IMR-90 (cell line): ENCODE measurements at places on chromosomes 16 and 17. TPM values are rescaled to one million over a fixed set of nuclear protein-coding genes. Genes with fewer than 3 reads are reported as not detected.

C16orf92 gene
- total RNA-seq, result not detected in 2 replicates

SLC46A1 gene
- total RNA-seq, result 2.7 and 2.8 TPM in 2 replicates

OR1D2 gene
- not detected in 2 replicates for total RNA-seq

CD7 gene
- total RNA-seq, result not detected in 2 replicates

PNMT gene
- not detected in 2 replicates for total RNA-seq

KCNAB3 gene
- total RNA-seq, result 0.36 and 0.56 TPM in 2 replicates

YWHAE gene
- 358 and 964 TPM in 2 replicates for total RNA-seq

TCF25 gene
- 119 and 127 TPM in 2 replicates for total RNA-seq

CFDP1 gene
- total RNA-seq, result 15.6 and 32.5 TPM in 2 replicates

KATNB1 gene
- total RNA-seq, result 10.9 and 14.2 TPM in 2 replicates

GRCh38 chr16:87426423-87427215 is 34.5 kb downstream of the MAP1LC3B start:
- DNase-seq, result no peak

GRCh38 chr17:40696651-40697072 is 6.9 kb downstream of the KRT24 start:
- DNase-seq, result no peak

DNA sequence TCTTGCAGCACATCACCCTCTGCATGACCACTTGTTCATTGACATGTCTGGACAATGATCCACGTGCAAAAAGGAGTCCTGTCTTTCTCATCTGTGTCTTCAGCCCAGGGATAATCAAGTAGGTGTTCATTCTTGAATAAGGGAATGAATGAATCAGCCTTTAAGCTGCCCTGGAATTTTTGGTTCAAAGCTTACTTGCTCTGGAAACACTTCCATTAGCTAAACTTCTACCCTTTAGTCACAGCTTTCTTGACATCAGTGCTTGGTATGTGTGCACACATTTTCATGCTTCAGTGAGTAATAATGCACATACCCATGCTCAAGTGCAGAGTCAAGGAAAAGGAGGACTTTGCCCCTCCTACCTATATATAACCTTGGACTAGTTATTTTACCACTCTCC is 103.0 kb upstream of the CDH13 start:
- no peak for DNase-seq

GRCh38 chr17:10156948-10157607 is 41.3 kb downstream of the GAS7 start:
- no peak for DNase-seq

- DNase-seq, result no peak
Measured at GRCh38 chr16:53629607-53630312, 73.9 kb downstream of the RPGRIP1L start.

DNA sequence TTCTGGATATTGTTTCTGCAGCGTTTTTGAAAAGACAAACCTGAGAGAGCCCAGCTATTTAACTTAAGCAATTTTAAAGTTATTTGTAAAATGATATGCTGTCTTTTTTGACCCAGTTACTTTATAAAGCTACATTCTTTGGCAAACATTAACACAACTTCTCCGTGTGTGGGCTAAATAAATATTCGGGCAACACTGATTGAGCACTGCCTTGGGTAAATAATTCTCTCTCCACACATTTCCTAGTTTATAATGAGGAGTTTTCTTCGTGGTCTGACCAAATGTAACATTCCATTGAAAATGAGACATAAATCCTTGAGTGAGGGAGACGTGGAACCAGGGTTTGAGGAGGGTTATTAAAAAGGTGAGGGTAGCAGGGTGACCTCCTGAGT is 142.8 kb downstream of the WWOX start:
- DNase-seq, result no peak

GRCh38 chr16:4651827-4652226 is 27.2 kb downstream of the MGRN1 start:
- DNase-seq, result no peak

GRCh38 chr16:15773968-15774367 is 82.9 kb downstream of the MYH11 start:
- no peak for DNase-seq

DNA sequence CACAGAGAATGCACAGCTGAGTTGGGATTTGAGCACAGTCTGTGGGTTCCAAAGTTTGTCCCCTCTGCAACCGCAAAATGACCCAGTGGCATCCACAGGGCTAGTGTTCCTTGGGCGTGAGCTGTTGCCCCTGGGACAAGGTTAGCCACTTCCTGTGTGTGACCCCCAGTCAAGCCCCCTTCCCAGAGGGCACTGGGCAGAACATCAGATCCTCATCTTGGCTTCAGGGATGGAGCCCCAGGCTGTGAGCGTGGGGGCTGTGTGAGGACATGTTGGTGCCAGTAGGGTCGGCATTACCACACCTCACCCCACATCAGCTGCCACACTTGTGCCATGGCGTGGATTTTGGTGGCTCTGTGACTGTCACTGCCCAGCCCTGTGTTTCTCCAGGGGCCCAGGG is 55.3 kb downstream of the USP22 start:
- DNase-seq, result no peak

DNA sequence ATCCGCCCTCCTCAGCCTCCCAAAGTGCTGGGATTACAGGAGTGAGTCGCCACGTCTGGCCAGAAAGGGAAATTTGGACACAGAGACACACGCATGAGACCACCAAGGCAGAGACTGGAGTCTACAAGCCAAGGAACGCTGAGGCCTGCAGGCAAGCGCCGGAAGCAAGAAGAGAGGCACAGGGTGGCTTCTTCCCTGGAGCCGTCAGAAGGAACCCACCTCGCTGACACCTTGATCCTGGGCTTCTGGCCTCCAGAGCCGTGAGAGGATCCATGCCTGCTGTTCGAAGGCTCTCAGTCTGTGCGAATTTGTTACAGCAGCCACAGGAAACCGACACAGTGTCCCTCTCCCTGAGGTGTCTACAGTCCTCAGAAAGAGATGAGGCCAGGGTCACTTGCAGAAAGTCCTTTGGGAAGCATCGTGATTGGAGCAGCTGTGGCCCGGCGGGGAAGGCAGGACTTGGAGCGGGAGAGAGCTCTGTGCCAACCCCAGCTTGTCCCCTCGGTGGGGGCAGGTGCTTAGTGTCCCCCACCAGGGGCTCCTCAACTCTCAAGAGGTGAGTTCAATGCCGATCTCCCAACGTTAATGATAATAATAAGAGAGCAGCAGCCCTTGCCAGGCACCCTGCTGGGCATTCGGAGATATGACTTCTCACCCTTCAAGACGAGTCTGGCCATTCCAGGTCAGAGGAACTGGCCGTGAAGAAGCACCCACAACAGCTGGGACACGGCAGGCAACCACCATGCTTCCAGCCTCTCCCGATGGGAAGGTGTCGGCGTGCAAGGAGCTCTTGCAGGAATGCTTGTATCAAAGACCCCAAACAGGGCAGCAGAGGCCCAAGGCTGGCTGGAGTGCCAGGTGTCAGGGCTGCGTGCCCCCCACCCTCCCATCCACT is 68.4 kb upstream of the TNRC6C start:
- no peak for DNase-seq

- no peak for DNase-seq
Measured at GRCh38 chr17:71933306-71933705, 187.5 kb upstream of the SOX9 start.

DNA sequence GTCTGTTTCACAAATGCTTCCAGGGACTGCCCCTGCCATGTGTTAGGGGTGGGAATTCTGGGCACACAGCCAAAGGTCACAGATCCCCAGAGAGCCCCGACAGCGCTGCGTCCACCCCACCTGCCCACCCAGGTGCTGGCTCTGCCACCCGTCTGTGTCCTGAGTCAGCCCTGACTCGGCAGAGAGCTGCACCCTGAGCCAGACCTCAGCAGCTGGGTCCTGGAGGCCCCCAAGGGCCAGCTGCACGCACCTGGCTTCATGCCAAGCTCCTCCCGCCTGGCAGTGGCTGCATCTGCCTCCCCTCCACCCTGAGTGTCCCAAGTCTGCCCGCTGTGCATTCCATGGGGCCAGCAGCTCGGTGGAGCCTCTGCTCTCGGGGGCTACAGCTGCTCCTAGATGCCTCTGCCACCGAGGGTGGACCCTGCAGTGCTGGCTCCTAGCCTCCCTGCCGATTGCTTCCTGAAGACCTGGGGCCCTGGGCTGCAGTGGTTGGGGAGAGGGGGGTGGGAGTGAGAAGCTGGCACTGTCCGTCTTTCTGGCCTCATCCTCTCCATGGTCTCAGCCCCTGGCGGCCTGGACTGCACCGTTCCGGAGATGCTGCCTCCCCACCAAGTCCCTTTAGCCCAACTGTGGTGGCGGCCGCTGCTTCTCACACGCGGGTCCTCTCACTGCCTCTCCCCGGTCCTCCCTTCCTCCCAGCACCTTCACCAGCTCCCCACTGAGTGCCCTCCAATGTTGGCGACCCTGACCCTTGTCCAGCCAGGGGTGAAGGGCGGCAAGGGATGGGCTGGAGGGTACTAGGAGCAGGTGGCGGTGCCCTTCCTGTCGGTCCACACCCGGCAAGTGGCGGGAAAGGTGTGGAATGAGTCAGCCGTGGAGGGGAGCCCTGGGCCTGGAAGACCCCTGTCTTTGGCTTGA is 3.0 kb downstream of the SECTM1 start:
- peak; percentile 67 for DNase-seq

- DNase-seq, result no peak
Measured at GRCh38 chr17:73785958-73786743, 141.9 kb upstream of the SDK2 start.

DNA sequence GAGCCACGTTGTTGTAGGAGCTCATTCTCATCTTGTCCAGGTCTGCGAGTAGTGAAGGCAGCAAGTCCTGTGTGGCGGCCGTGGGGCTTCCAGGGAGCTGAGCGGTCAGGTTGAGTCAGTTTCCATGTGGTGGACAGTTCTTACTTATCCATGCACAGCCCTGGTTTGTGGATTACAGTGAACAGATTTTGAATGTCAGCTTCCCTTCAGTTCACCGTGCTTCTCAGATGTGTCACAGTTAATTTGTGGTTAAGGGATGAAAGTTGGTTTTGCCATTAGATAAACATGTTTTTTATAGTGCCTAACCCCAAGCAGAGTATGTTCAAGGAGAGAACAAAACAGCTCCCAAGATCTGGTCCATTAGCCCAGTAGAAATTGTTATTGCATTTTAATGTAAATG is 103.1 kb downstream of the RPTOR start:
- DNase-seq, result peak; percentile 97

DNA sequence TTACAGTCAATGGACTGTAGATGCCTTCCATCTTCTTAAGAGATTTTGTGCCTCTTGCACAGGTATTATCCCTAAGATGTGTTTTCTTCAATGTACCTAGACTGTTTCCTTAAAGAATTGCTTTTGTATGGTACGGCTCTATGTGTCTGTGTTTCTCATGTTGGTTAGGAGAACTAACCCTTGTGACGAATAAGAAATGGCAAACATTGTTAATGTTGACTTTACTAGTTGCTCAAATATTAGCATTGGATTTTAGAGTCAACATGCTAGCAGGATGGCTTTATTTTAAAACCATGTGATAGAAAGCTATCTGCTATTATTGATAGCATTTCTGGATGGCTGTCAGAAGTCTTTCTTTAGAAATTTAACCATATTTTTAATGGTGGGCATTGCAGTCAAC is 34.5 kb downstream of the WWOX start:
- no peak for DNase-seq

DNA sequence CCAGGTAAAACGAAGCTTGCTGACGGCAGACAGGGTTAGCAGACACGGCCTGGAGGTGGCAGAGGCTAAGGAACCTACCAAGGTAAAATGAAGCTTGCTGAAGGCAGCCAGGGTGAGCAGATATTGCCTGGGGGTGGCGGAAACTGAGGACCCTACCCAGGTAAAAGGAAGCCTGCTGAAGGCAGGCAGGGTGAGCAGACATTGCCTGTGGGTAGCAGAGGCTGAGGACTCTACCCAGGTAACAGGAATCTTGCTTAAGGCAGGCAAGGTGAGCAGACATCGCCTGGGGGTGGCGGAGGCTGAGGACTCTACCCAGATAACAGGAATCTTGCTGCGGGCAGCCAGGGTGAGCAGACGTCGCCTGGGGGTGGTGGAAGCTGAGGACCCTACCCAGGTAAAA is 2.6 kb upstream of the GCGR start:
- DNase-seq, result no peak

GRCh38 chr16:58582133-58582532 is 47.5 kb downstream of the CNOT1 start:
- DNase-seq, result no peak

DNA sequence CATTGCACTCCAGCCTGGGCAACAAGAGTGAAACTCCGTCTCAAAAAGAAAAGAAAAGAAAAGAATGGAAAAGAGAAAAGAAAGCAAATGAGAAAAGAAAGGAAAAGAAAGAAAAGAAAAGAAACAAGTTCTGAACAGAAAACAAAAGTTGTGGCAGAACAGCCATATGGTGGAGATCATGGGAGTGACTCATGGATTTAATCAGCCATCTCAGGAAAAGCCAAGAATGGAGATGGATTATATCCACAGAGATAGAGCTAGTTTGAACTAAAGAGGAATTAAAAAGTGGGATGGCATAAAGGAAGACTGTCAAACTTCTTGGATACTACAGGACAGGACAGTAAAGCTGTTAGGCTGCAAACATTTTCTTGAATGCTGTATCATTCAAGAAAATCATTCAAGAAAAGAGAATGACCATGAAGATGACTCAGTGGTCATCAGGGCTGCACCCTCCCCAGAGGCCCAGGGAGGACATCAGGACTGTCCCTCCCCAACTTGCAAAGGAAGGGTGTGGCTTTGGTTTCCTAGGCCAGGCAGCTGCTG is 120.6 kb downstream of the USP22 start:
- peak; percentile 52 for DNase-seq

GRCh38 chr16:28875134-28876018 is 2.9 kb upstream of the ATP2A1 start:
- no peak for DNase-seq

- DNase-seq, result peak; percentile 85
Measured at GRCh38 chr17:7833795-7834541, at the start of gene KDM6B. TSS of gene KDM6B (plus strand) at chr17:7834217. CDS start at chr17:7845555, 11,338 bp downstream.

- no peak for DNase-seq
Measured at GRCh38 chr17:17114592-17115225, 72.5 kb downstream of the MPRIP start.

GRCh38 chr16:71863995-71864394 is 18.2 kb downstream of the ATXN1L start:
- no peak for DNase-seq

DNA sequence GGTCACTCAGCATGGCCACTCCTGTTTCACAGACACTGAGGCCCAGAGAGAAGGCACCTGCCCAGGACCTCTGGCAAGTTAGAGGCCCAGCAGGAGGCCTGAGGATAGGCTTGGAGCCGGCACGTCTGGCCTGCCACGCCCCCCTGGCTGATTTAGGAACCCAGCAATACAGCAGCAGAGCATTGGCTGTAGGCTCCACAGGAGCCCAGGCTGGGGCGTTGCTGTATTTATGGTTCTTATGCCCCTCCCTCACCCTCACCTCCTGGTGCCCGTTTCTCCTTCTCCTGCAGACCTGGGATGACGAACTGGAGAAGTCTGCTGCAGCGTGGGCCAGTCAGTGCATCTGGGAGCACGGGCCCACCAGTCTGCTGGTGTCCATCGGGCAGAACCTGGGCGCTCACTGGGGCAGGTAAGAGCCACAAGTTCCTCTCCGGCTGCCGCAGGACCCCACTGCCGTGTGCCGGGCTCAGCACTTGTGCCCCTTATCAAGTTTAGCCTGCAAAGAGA is 25.8 kb downstream of the CRISPLD2 start:
- no peak for DNase-seq

- peak; percentile 92 for DNase-seq
Measured at GRCh38 chr17:46264456-46265198, 30.3 kb upstream of the LRRC37A start.
